ENCODE measurements at places on chromosomes 5 and 9.
A peak's percentile ranks its signal among the peaks of the same experiment; 100 is the strongest.

DNA sequence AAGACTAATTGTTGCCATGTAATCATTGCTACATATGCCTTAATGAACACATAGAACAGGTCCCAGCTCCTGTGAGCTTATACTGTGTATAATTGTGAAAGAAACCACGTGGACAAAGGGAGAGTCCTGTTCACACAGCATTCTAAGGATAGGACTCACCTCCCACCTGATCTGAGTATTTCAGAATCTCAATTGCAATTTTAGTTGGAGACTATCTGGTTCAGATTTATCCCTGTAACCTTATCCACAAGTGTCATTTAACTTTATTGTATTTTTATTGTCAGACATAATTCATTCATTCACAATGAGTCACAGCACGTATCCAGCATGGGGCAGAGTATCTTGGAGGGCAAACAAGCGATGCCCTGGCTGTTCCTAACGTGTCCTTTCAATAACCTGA is 448.3 kb downstream of the NTRK2 start:
- no peak for DNase-seq

GRCh38 chr9:78011049-78011448 is 20.6 kb downstream of the GNAQ start:
- DNase-seq: no peak

GRCh38 chr9:127809540-127810377 is 7.1 kb downstream of the FPGS start:
- peak; percentile 87 for DNase-seq

DNA sequence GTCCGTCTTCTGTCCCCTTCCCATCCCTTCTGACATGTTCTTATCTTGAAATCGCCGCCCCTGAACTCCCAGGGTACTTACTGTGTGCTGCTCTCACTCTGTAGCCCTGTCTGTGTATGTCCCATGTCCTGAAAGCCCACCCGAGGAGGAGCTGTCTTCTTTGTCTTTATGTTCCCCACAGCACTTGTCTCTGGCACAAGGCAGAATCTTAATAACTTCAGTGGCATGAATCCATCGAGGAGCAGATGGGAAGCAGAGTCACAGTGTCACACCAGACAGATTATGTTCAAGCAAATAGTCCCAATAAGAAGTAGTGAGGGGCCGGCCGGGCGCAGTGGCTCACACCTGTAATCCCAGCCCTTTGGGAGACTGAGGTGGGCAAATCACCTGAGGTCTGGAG is 29.7 kb upstream of the LTC4S start:
- DNase-seq: no peak

- no peak for DNase-seq
These were observed 26.6 kb downstream of the DPYSL3 start for GRCh38 chr5:147483188-147483790.

DNA sequence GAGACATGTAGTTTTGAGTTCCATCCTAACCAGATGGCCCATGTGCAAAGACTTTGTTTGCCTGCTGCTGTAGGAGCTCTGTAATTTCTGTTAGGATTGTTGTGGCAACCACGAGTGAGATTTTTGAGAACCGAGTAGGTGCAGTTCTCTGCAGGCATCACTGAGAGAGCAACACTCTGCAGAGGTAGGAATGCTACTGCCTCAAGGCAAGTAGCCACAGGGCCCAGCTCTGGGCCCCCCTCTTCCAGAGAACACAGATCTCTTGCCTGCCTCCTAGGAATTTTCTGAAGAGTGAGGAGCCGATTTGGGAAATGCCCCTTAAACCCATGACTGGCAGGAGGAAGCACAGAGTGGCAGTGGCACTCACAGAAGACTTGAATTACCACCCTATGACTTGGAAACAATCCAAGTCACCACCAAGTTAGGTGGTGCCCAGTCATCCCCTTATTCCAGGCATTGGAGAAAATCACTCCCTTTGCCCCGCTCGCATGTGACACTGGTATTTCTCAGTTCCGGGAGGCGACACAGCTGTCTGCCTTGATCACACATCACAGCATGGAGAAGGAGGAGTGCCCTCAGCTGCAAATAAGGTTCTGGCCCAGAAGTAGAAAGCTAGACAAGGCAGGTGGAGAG is 52.5 kb upstream of the SLC2A8 start:
- DNase-seq: no peak

GRCh38 chr9:72592502-72593403 is 71.3 kb downstream of the TMC1 start:
- peak; percentile 78 for DNase-seq

DNA sequence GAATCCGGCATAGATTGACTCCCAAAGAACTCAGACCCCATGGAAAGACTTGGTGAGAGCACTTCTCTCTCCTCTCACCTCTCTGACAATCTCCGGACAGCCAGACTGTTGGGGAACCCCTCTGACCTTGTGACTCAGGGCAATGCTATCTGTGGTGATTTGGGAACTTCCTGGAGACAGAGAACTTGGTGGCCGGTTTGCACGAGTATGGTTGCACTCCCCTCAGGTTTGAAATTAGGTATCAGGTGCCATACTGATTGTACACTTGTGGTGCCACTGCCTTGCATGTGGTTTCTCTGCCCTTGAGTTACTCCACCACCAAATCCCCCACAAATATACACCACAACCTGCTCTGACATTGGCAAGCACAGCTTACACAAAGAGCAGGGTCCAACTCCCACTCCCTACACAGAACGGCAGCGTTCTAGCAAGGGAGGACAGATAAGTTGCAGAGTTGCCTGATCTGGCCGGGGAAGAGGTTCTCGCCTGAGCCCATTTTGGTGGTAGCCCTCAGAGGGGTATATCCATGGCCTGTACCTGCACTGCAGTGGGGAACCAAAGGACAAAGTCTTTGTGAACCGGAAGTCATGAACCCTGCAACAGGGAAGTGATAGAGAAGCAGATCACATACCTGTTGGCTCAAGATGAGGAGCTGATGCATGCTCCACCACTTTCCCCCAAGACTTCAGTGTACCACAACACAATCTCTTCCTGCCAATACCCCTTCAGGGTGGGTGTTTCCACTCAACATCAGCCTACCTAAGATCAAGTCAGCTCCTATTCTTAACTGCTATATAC is 255.1 kb downstream of the MCTP1 start:
- DNase-seq: no peak

- DNase-seq: no peak
These were observed 208.8 kb downstream of the MAN2A1 start for GRCh38 chr5:109898269-109899162.

DNA sequence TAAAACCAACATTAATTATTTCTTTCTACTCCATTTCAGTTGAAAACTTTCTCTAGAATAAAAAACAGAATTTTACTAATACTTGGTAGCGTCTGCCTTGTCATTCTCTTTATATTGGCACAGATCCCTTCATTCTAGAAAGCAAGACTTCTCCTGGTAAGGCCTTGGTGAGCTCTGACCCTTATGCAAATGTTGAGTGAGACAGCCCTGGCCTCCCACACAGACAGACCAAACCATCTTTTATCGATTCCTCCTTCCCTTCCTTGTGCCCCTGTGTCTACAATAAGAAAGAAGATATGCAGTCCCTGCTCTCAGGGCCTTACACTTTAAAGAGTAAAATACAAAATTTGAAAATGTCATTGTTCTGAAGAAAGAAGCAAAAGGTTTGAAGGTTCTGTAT is 262.2 kb downstream of the EFNA5 start:
- DNase-seq: no peak

DNA sequence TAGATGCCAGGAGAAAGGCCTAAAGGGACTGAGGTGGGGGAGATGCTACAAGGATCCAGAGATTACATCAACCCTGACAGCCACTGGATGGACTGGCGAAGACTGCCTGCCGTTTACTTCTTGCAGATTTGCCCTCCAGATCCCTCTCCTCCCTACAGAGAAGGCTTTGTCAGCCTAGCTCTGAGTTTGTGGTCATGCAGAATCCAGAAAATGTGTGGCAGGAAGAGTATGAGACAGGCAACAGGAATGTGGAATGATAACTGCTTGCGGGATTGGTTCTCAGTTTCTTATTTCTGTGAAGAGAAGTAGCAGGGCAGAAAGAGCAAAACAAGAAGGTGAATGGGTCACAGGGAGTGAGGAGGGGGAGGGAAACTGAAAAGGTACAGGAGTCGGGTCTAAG is 129.6 kb downstream of the TLE1 start:
- DNase-seq: no peak

DNA sequence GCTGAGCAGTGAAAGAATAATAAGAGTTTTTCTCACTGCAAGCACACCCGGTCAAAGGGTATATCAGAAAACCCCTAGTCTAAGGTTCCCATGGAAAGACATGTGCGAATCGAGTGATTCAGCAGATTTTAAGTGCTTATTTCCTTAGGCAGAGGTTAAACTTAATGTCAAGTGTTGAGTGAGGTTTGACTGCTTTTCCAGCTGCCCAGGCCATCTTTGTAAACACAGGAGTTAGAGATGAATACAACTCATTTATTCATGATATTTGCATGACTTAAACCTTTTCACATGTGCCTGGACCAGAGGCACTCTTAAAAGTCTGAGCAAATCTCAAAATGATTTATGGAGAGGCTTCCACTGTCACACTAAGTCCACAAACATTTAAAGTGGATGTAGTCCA is 137.8 kb upstream of the RGMB start:
- no peak for DNase-seq

DNA sequence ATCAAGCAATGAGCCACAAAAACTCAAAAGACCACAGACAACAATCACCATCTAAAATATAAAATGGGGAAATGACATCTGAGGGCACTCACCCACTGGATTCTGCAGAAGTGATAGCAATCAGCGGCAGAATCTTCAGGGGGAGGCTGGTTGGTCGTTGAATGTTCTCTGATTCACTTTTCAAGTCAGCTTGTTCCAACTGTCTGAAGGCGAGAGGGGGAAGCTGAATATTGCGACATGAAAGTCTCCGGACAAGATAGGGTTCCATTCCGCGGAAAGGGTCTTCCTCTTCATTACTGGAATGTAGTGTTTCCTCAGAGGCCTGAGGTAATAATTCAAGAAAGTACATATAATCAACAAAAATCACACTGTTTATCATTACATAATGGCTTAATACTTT is 94.9 kb upstream of the PDE4D start:
- no peak for DNase-seq

GRCh38 chr5:79973996-79974395 is 17.1 kb downstream of the MTX3 start:
- no peak for DNase-seq

GRCh38 chr5:41656597-41656996 is 146.2 kb upstream of the PLCXD3 start:
- no peak for DNase-seq

DNA sequence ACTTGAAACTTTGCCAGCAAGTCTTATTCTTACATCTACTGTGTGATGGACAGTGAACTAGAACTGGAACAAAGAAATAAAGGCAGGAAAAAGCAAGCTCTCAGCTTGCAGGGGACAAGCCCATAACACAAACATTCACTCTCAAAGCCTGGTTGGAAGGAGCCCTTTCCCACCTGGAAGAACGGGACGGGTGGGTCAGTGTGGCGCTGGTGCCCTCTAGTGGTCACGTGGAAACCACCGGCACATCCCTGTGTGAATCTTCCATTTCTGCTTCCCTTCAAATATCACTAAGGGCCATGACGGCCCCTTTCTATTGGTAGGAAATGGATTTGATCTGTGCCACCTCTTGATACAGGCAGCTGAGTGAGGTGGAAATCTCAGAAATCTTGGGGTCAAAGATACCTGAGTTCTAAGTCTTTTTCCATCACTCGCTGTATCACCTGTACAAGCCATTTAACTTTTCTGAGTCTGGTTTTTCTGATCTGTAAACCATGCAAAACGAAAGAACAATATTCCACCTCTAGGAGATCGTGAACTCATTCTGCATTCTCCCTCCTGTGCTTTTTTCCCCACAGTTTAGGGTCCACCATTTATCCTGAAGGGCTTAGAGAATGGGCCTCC is 211.6 kb downstream of the MSX2 start:
- DNase-seq: peak; percentile 86

DNA sequence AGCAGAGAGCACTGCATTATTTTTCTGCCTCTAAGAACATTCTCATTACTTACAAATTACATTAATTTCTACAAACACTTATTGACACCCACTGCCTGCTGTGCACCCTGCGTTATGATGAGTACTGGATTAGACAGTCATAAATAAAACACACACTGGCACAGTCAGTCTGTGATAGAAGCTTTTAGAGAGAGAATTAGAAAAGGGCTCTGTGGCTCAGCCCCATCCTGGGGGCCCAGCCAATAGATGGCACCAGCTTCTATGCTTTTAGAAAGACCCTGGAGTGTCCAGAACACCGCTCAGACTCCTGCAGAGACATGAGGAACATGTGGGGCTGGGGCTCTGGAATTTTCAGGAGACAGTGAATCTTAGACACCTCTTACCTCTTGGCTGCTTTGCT is 61.0 kb upstream of the RAPGEF1 start:
- DNase-seq: no peak

- DNase-seq: no peak
These were observed 4.0 kb downstream of the ETF1 start for GRCh38 chr5:138538943-138539627.

DNA sequence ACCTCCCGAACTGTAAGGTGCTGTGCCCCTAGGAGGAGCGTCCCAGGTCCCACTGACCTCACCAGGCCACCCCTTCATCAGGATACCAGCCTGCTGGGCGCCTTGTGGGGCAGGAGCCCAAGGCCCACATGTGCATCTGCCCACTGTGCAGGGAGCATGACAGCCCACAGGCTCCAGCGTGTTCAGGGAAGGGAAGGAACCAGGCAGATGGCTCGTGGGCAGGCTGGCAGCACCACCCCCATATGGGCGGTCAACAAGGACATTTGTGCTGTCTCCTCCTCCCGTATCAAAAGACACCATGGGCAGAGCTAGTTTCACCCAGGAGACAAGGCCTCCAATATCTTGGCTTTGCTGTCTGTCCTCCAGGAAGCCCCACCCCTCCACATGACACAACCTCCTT is 85.5 kb upstream of the PPP1R26 start:
- no peak for DNase-seq

- DNase-seq: no peak
These were observed 246.4 kb downstream of the SMARCA2 start for GRCh38 chr9:2261421-2262103.

DNA sequence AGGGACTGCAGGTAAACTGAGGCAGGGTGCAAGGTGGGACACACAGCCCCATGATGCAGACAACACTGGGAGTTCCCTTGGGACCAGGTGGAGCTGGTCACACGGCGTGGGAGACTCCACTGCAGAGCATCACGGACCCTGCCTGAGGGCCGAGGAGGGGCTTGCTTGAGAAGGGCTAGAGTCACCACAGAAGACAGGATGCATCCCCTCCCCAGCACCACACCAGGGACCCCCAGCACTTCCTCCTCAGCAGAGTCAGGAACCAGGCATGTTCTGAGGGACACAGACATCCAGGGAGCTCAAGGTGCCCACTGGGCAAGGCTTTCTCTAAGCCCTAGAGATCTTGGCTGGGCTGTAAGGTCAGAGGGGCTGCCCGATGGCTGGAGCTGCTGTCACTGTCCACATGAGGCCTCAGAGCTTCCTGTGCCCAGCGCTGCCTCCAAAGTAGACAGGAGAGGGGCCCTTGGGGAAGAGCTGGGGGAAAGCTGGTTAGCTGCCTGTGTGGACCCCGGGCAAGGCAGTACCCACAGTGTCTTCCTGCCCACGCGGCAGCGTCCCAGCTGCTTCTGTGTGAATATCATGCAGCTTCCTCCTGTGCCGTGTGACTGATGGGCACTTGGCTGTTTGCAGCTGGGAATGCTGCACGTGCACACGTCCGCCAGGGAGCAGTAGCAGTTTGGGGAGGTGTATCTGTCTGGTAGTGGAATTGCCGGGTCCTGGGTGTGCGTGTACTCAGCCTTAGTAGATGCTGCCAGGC is 176.6 kb downstream of the CACNA1B start:
- DNase-seq: no peak

Measured in GM23338 (cell line).